ENCODE measurements at places on chromosomes 3 and 15.

DNA sequence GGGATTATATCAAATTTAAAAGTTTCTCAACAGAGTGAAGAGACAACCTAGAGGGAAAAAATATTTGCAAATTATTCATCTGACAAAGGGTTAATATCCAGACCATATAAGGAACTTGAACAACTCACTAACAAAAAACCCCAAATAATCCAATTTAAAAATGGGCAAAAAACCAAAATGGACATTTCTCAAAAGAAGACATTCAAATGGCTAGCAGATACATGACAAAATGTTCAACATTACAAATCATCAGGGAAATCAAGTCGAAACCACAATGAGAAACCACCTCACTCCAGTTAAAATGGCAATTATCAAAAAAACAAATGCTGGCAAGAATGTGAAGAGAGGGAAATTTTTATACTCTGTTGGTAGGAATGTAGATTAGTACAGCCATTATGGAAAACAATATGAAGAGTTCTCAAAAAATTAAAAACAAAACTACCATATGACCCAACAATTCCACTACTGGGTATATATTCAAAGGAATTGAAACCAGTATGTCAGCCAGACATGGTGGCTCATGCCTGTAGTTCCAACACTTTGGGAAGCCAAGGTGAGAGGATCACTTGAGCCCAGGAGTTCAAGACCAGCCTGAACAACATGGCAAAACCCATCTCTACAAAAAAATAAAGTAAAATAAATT is 88.5 kb downstream of the CSNK1G1 start:
- DNase-seq = no peak

GRCh38 chr3:123138839-123139444 is 62.8 kb upstream of the SEC22A start:
- DNase-seq = no peak

GRCh38 chr15:66985653-66986052 is 79.7 kb upstream of the SMAD3 start:
- DNase-seq = no peak

DNA sequence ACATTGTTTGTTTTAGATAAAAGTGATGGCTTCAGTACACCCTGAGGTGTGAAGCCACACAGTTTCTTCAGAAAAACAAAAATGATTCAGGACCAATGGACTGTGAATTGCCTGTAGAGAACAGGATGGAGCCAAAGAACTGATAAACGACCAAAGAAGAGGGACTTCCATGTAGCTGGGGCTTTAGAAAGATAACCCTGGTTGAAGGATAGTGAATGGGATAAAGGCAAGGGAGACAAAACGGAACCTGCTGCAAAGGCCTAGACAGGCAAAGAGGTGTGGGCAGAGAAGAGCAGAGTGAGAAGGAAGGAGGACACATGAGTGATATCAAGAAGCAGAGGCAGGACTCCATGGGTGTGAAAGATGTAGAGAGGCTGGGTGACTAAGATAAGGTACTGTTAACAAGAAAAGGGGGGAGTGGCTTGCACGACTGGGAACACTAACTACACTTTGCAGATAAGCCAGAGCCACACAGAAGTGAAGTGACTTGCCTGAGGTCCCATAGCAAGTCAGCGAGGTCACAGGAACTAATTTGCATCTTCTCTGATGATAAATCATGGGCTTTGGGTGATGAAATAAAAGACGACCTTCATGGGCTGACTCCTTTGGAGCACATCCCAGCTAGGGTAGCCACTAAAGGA is 44.3 kb downstream of the RAB6B start:
- no peak for DNase-seq

GRCh38 chr15:74391582-74392450 is 24.4 kb upstream of the CYP11A1 start:
- DNase-seq = no peak

GRCh38 chr3:172751175-172751704 is 714 bp downstream of the ECT2 start:
- DNase-seq = no peak

DNA sequence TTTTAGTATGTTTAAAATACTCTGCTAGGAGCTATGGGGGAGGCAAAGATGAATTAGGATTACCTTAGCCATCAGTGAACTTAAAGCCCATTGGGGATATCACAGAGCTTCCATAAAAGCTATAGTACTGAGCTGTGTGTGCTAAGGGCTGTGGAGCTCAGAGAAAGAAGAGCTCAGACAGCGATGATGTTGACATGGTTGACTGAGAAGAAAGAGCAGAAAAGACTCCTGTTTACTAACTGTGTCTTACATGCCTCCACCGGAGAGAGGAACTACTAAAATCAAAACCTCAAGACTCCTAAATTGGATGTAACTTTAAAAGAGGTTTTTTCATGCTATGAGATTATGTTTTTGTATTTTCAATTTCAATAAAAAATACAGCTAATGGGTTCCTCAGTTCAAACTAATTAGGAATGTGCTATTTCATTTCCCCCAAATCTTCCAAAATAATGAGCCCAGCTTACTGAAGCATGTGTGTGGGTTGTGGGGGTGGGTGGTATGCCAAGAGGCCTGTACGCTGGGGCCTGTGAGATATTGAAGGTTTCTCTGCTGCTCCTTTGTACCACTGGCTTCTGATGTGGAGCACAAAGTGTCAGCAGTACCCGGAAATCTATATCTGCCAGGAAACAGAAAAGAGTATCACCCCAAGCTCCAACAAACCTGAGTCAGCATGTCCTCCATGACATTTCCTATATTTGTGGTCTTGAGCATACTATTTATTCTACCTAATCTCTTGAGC is 22.7 kb downstream of the DGKG start:
- DNase-seq = no peak

- no peak for DNase-seq
Observed at GRCh38 chr3:137771401-137772213, 7.5 kb downstream of the SOX14 start.

GRCh38 chr15:63506537-63507035 is 2.2 kb downstream of the USP3 start:
- DNase-seq = no peak

DNA sequence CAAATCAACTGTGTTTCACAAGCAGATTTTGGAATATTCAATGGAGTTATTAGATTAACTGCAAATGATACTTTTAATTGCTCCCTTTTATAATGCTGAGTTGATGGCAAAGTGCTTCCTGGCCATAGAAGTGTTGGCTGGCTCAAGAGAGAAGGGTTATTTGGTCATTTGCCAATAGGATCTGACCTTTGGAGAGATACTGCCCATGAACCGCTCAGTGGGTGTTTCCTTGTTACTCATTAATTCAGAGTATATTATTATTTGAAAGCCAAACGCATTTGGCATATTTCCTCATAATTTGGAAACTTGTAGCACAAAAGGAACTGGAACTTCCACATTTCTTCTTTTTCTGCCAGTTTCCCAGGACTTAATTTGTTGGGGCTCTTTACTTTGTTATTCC is 234.7 kb downstream of the CDIN1 start:
- no peak for DNase-seq

- DNase-seq = no peak
Observed at GRCh38 chr3:120765830-120766493, 23.4 kb downstream of the GTF2E1 start.

DNA sequence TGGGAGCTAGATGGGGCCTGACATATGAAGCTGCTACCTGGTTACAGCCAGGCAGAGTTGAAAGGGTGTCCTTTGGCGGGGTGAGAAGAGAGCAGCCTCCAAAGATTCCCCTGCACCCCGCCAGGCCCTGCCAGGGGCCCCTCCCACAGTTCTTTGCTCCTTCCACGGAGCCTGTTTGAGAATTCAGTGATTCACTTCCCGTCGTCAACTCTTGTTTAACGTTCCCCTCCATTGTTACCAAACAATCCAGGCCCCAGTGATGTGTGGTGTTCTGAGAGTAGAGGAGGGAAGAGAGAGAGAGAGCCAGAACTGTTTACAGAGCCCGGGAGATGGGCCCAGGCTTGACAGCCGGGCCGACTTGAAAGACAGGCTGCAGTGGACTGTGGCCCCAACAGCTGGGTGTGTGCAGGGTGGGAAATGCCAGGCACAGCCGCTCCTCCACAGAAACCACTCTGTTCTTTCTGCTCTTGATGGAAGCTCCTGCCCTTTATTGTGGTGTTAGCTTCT is 81.5 kb downstream of the SMAD3 start:
- DNase-seq = no peak

- no peak for DNase-seq
Observed at GRCh38 chr3:29486096-29486495, 205.2 kb downstream of the RBMS3 start.

GRCh38 chr3:32405155-32405554 is 13.5 kb downstream of the CMTM7 start:
- DNase-seq = no peak

DNA sequence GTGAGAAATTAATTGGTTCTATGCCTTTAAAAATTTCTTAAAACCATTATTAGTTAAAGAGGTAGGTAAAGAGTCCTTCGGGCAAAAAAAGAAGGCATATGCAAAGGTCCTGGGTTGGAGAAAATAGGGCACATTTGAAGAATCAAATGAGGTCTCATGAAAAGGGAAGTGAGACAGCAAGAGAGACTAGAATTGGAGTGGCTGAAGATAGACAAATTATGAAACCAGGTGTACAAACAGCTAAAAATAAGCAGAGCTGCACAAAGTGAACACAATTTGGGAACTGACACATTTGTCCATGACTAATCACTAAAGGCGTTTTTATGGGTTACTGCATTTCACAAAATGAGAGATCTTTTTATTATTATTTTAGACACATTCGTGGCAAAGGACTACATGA is 581.2 kb downstream of the PYDC2 start:
- DNase-seq = no peak

DNA sequence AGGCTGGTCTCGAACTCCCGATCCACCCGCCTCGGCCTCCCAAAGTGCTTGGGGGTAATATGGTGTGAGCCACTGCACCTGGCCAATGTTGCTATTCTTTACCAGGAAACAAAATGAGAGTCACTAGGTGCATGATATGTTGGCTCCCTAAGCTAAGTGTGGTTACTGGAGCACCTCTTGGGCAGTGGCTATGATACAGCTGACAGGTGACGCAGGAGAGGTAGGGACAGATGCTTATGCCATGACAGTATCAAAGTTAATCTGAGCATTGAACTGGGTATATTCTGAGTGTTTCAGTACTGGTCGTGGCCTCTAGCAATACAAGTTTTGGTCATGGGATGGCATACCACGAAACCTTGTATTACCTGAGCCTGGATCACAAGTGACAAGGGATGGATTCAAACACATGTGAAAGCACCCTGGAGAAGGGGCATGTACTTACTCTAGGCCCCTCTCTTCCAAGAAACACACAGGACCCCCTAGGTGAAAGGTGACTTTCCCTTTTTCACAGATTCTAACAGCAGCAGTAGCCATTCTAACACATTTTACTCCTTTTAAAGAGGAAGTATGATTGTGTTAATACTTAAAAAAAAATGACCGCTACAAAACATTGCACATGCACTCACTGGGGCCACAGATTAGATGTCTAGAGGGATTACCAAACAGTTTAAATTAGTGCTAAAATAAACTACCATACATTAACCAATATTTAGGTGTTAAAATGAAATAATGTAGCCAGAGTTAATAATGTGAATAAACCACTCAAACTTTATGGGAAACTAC is 467.3 kb downstream of the SHQ1 start:
- DNase-seq = no peak
